Effector CD4-positive, alpha-beta T cell (primary cell): ENCODE measurements at places on chromosomes 2 and 18.

DNA sequence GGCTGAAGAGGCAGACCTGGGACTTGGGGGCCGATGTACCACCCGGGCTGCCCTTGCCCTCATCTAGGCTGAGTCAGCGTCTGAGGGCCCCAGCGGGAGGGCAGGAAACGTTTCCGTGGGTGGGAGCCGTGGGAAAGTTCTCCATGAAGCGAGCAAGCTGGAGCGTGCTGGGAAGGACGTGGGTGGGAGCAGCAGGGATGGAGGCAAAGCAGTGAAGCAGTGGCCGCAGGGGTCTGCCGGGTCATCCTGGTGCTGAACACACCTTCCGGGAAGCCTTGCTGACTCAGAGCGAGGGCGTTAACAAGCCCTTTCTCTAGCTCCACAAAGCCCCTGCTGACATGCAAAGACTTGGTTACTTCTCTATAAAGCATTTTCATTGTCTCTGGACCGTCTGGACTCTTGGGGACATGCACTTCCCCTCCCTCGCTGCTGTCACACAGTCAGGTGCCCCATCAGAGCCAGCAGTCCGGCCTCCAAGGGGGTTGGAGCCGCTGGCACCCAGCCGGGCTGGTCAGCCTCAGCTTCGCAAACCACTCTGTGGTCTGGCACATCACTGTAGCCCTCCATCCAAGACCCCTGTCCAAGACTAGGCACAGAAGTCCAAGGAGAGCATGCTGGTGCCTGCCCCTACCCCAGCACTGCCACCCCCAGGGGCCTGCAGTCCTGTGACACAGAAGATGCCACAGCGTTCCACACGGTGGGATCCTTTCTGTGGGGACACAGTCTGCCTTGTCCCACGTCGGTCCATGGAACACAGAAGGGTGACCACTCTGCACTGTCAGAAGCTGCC is 115.1 kb upstream of the GPC1 start:
- no peak for DNase-seq

GRCh38 chr2:196592331-196592910 is 47.1 kb upstream of the CCDC150 start:
- DNase-seq = no peak

GRCh38 chr2:73212448-73213176 is 1.4 kb upstream of the SMYD5 start:
- peak; percentile 64 for DNase-seq

DNA sequence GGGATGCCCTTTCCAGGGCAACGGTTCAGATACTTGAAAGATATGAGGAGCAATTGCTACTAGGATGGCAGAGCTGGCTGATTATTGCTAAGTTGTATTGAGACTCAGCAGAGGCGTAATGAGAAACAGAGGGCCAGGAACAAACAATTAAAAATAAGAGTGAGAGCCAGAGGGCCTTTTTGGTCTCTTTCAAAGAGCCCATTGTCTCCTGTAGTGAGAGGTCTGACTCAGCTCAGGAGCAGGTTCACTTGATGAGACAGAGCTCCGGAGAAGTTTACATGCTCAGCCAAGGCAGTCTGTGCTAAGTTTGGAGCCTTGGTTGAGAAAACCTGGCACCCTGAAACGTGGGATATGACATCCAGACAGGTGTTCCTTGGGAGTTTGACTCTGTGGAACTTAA is 303.9 kb upstream of the DLGAP1 start:
- no peak for DNase-seq

- no peak for DNase-seq
Observed at GRCh38 chr2:41872646-41873045, 175.2 kb upstream of the PKDCC start.

GRCh38 chr2:235958221-235958930 is 209.8 kb downstream of the GBX2 start:
- DNase-seq = no peak

GRCh38 chr2:161676902-161677496 is 52.8 kb downstream of the SLC4A10 start:
- no peak for DNase-seq

DNA sequence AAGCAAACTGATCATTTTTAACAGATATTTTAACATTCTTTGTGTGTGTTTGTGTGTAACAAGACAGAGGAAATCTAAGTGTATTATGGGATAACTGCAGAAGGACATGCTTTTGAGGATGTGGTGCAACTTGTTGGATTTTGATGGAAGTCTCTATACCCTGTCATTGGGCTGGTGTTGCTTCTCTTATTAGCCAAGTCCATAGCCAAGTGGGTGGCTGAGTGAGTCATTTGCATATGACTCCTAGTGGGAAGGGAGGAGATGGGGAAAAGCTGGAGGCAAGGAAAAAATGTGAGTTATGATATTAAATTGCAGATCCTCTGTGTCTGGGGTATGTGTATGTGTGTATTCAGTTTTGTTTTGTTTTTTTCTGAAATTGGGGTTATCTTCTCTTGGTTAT is 879.9 kb downstream of the DCC start:
- DNase-seq = no peak

- DNase-seq = no peak
Observed at GRCh38 chr2:233319256-233319655, 11.6 kb downstream of the SAG start.

- DNase-seq = no peak
Observed at GRCh38 chr2:46335391-46336282, 38.4 kb downstream of the EPAS1 start.

DNA sequence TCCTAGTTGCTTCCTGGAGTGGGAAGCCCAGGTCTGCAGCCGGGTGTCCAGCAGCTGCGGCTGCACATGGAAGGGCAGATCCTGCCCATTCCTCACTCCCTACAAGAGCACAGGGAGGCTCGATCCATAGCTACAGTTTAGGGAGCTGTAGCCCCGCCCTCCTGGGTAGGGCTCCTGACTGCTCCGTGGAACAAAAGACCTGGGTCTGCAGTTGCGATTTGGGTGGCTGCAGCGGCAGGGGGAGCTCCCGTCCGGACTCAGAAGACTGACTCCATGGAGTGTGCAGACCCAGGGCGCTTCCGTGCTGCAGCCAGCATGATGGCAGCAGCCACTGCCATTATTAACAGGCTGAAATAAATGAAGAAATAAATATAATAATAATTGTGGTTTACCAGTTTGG is 157.3 kb downstream of the CTNNA2 start:
- DNase-seq = no peak

DNA sequence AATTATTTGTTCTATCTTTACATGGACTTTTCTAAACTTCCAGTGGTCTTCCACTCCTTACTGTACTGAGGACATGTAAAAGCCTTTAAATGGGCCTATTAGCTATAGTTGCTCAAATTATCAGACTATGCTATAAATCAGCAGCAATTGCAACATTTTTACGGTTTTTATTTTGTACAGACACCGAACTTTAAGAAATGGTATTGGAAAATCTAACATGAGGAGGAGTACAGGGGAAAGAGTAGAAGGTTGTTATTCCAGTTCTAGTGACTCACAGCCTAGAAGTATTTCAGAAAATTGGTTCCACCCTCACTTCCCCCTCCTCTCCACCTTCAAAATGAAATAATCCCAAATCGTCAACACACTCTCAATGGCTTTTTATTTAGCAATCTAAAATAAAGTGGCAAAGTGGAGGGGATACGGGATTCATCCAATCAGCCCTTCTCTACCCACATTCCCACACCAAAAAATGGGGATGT is 1.1 kb downstream of the NCKAP1 start:
- DNase-seq = no peak

GRCh38 chr18:29002747-29003146 is 825.8 kb upstream of the CDH2 start:
- DNase-seq = no peak

- no peak for DNase-seq
Observed at GRCh38 chr2:107094450-107094986, 208.6 kb upstream of the ST6GAL2 start.

DNA sequence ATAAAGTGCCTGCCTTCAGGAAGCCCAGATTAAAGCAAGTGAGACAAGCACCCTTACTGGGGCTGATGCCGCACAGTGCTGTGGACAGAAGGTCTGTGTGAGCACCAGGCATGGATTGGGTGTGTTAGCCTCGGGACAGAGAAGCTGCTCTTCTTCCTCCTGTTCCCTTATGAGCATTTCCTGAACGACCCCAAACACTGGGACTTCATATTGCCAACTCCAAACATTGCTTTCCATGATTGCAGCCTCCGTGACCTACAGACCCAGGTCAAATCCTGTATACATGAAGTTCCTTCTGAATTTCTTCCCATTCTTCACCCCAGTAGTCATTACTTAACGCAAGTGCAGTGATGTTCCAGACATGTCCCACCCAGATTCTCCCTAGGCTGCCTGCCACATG is 129.8 kb upstream of the ALKAL2 start:
- DNase-seq = no peak

DNA sequence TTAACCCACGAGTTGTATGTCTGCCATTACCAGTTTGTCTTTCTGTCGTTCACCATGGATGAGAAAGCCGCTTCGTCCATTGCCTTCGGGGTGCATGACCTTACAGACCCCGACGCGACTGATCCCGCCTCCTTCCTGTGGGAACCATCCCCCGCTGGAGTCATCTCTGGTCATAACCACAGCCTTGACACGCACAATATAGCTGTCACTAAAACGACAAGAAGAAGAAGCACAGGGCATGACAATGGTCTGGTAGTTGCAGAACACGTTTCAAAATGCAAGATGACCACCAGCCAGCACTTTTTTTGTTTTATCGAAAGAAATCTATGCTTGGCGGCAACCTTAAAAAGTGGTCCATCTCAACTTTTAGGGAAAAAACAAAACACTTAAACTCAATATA is 87.7 kb downstream of the SPRED2 start:
- DNase-seq = no peak

GRCh38 chr18:9135912-9136314 is 668 bp upstream of the ANKRD12 start:
- DNase-seq = no peak

GRCh38 chr2:75703589-75704287 is 7.0 kb downstream of the GCFC2 start:
- no peak for DNase-seq

DNA sequence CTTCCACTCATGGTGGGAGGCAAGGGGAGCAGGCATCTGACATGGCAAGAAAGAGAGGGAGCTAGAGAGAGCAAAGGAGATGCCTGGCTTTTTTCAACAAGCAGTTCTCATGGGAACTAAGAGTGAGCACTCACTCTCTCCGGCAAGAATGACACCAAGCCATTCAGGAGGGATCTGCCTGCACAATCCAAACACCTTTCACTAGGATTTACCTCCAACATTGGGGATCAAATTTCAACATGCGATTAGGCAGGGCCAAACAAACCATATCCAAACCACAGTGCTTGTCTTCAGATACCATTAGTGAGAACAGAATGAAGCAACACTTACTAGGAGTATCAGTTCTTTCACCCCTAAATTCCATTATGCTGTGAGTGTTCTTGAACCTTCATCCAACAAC is 77.3 kb downstream of the FIGN start:
- DNase-seq = no peak

DNA sequence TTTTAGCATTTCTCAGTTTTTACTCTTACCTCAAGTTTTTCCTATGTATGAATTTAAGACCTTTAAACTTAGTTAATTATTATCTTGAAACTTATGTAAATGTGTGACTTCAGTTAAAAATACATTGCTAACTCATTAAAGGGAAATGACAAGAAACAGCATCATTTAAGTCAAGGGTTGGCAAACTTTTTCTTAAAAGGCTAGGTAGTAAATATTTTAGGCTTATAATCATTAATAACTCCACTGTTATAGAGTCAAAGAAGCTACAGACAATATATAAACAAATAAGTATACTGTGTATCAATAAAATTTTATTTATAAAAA is 259.7 kb upstream of the RBMS1 start:
- no peak for DNase-seq

DNA sequence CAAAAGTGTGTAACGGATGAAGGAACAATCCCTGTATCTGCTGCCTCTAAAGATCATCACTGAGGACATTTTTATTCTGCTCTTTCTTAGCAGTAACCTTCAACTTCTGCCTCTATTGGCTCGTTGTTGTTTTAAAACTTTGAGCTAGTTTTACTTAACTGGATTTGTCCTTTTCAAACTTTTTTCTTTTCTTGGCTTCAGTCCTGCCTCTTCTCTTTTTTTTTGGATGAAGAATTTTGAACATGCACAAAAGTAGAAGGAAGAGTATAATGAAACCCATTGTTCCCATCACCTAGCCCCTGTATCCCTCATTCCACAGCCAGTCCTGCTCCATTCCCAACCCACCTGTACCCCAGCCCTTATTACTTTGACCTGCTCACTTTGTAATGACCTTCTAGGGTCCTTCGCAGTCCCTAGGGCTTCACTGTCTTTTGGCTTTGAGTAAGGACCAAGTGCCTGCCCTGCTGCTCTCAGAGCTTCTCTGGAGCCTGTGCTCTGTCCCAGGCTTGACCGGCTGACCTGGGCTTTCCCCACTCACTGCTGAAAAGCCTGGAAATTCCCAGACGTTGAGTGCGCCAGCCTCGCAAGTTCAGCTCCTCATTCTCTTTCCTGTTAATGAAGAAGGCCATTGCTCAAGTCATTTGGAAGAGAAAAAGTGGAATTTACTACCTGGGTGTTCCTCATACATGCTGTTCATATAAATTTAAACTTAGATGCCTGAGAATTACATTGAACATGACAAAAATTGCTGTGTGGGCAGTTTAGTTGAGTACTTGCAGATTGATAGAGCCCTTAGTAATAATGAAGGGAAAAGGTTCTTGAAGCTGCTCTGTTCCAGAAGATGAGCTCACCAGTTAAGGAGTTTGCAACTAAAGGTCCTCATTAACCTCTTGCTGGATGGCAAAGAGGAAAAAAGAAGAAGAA is 149.3 kb upstream of the ALPP start:
- no peak for DNase-seq

DNA sequence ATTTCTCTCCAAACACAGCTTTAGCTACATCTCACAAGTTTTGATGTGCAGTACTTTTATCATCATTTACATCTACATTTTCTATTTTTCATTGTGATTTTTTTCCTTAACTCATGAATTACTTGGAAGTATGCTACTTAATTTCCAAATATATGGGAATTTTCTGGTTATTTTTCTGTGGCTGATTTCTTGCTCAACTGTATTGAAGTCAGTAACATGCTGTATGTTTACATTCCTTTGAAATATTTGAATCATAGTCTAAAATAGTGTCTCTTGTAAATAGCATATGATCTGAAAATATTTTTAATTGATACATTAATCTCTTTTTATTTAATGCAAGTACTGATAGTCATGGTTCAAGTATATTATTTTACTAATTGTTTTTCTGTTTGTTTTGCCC is 26.0 kb upstream of the GALNT5 start:
- DNase-seq = no peak

DNA sequence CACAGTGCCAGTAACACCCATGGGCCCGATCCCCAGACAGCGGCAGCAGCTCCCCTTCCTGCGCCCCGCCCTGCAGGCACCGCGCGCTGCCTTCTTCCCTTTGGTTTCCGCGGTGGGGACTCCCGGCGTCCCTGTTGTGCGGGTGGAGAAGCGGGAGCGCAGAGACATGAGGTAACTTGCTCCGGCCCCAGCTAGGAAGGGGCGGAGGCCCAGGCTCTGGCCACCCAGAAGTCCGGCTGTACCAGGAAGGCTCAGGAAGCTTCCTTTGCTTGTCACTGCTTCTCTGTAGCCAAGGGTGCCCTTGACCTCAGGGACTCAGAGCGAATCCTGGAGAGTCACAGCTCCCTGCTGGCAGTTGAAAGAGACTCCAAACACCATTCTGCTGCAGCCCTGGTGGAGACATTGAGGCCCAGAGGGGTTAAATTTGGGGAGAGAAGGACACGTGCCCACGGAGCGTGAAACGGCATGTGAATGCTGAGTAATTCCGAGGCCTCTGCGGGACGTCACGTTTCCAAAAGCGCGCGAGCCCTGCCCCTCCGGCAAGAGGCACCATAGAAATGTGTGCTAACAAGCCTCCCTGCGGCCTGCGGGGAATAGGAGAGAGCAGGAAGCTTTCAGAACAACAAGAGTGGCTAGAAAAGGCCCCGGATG is 6.7 kb upstream of the ADCY3 start:
- DNase-seq = no peak
